ENCODE measurements at places on chromosomes 3 and 15.

DNA sequence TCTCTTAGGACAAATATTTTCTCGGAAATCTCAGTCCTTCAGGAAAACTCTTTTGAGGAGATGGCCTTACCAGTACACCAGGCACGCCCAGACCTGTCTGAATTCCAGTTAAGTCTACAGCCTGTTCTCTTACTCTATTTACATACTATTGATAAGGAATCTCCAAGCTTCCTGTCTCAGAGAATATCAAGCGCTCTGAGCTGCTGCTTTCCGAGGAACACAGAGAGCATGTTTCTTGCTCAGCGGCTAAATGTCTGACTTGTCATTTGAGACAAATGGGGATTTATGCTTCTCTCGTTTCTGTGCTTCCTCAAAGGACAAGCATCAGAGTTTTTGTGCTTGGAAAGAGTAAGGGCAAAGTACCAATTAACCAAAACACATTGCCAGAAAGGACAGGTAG is 112.4 kb upstream of the CCDC54 start:
- no peak for DNase-seq

GRCh38 chr3:126393563-126393962 is 1.1 kb upstream of the CFAP100 start:
- DNase-seq: no peak

GRCh38 chr3:13257666-13258065 is 162.5 kb downstream of the NUP210 start:
- DNase-seq: no peak

DNA sequence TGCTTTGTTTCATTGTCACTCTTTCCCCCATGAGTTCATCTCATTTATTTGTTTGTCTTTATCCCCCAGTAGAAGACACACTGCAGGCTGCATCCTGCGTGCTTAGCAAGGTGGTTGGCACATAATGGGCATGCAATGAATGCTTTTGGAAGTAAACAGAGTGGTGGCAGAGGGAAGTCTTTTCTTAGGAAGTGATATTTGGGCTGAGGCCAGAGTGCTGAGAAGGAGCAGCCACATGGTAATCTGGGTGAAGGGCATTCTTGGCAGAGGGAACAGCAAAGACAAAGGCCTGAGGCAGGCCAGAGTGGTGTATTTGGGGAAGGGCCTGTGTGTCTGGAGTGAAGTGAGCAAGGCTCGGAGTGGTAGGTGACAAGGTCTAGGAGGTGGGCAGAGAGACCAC is 17.7 kb upstream of the ADAMTS7 start:
- no peak for DNase-seq

GRCh38 chr15:41494190-41494921 is 682 bp downstream of the ITPKA start:
- no peak for DNase-seq

- no peak for DNase-seq
These were observed 546.8 kb downstream of the TBL1XR1 start for GRCh38 chr3:176650478-176650877.

- no peak for DNase-seq
These were observed 13.7 kb upstream of the LIPC start for GRCh38 chr15:58418135-58418534.

GRCh38 chr15:80485370-80486164 is 81.4 kb downstream of the ARNT2 start:
- no peak for DNase-seq

DNA sequence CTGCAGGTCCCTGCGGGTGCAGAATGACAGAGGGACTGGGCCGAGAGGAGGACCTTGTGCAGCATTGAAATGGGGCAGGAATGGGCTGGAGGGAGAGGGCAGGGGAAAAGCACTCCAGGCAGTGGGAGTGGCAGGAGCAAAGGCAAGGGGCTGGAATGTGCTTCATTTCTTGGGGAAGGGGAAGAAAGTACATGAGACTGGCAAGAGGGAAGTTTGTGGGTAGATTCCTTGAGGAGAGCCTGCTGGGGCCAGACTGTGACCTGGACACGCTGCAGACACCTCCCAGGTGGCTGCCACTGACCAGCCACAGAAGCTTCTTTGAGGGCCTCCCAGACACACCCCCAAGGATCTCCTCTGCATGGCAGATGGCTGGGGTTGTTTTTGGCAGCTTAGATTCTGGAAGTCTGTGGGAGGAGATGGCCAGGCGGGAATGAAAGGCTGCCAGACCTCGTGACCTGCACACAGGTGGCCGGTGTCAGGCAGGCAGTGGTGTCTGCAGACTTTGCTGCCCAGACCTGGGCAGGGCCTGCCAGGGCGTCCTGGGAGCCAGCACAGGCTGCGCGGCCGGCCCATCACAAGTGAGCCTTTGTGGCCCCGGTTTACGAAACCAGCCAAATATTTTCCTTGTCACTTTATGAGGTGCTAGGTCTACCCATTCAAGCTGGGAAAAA is 53.1 kb downstream of the SPSB4 start:
- DNase-seq: no peak

- no peak for DNase-seq
These were observed 28.2 kb downstream of the CHD2 start for GRCh38 chr15:92928225-92928750.

DNA sequence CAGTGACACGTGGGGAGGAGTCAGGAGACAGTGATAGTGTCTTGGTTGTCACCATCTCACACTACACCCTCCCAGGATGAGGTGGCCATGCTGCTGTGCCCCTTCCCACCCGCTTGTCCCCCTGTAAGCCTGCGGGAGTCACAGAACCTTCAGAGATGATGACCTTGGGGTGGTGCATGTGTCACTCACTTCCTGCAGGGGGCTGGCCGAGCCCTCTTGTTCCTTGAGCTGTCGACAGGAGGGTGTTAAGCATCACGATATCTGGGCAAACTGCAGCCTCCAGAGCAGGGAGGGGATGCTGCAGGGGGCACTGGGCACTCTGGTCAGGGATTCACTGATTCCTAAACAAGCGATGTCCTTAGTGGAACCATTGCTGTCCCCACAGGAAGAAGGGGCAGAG is 27.7 kb downstream of the FAH start:
- no peak for DNase-seq

GRCh38 chr3:50687127-50687751 is 12.5 kb downstream of the DOCK3 start:
- DNase-seq: no peak

DNA sequence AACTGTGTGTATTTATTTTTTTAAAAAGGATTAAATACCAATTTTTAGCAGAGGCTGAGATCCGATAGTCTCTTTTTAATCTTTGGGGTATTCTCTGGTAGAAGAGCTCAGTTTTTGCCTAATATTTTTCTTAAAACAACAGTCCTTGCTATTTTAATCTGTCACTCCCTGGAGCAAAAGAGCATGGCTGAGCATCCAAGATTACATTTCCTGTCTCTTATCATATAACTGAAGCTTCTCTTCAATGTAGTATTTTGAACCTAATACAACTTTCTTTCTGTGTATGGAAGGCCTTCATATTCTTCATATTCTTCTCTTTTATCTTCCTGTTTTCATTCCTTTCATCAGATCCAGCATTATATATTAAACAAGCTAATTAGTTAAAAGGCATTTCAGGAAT is 293.7 kb downstream of the NSUN3 start:
- no peak for DNase-seq

GRCh38 chr3:157263027-157263426 is 103.1 kb upstream of the CCNL1 start:
- no peak for DNase-seq

DNA sequence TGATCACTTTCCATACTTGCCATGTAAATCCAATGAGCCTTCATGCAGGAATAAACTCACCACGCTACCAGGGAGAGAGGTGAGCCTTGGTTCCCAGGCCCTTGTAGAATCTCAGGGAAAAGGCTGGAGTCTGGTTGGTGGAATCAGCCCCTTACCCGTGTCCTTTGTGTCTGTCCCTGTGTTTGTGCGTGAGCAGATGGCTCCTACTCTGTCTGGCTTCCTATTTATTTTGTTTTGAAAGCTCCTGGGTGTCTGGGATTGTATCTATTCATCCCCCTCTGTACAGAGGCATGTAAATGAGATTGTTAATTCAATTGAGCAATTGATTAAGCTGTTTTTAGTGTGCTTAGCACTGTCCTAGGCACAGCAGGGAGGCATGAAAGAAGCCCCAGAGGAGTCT is 278.1 kb downstream of the THSD4 start:
- no peak for DNase-seq

DNA sequence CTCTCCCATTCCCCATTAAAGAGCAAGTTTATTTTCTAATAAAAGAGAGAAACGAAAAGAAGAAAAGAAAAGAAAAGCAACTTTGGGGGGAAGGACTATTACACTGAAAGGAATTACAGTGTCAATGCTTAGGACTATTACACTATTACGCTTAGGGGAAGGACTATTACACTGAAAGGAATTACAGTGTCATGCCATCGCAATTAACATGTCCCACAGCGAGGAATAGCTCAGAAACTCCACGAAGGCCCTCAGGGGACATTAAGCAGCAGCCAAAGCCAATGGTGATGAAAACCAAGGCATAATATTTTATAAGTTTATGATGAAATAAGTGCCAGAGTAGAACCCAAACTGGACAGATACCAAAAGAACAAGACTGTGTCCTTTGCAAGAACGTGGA is 22.1 kb upstream of the DET1 start:
- DNase-seq: no peak

DNA sequence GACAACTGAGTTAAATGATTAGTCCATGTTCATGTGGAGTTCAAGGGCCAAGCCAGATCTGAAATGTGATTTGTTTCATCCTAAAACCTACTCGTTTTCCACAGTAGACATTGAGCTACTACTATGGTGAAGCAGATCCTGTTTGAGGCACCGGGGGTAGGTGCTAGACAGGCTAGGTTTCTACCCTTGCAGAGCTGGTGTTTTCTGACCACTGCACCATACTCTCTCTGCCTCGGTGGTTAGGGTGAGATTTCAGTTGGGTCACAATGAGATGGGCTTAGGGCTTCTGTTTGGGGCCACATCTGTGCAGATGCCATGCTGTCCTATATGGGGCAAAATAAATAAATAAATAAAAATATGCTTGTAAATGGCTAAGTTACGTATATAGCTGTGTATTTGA is 99.3 kb downstream of the OXNAD1 start:
- no peak for DNase-seq

DNA sequence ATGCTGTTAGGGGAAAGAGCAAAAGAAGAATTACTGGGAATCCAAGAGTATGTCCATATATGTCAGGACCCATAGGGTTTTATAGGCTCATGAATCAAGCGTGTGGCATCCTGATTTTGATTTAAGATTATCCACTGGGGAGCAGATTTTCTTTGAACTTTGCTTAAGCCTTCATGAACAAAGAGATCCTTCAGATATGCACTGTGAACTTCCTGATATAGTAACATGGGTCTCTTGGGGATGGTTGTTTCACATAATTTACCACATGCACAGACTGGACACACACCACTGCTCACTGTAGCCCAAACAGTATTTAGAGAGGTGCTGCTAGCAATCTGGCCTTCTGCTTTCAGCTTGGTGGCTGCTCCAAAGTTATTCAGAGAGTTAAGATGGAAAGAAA is 200.9 kb upstream of the ZPLD1 start:
- DNase-seq: no peak

DNA sequence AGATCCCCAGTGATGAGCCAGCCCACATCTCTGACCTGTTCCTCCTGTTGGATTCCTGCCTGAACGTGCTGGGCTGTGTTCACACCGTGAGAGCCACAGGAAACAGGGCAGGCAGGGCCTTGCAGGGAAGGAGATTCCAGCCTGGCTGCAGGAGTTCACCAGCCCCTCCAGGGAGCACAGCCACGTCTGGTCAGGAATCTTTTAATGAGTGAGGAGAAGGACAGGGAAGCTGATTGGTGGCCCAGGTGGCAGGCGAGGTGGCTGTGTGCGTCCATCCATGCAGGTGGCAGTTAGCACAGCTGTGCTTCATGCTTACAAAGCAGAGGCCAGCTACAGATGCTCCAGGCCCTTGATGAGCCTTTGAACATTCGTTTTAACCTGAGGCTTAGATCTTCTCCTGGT is 10.5 kb downstream of the LRRK1 start:
- no peak for DNase-seq

- DNase-seq: no peak
These were observed 272.2 kb upstream of the NR2F2 start for GRCh38 chr15:96058103-96058851.

GRCh38 chr3:33046521-33046920 is 50.4 kb downstream of the GLB1 start:
- DNase-seq: no peak

DNA sequence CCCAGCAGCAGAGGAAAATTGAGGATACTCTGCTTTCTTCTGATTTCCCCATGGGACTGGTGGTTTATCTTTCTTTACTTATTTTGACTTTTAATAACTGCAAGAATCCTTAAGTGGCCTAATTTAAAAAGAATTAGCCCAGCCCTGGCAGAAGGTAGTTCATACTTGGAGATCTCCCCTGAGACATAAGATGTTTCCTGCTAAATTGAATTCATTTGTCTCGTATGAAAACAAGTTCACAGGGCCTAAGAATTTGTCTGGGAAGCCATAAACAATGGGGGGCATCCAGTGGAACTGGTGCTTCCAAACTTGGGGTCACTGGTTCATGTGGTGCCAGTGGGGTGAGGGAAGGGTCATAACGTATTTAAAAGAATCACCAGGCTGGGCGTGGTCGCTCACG is 283.1 kb upstream of the RASGRP1 start:
- DNase-seq: no peak

- DNase-seq: no peak
These were observed 1.4 kb upstream of the RFTN1 start for GRCh38 chr3:16514755-16515353.

DNA sequence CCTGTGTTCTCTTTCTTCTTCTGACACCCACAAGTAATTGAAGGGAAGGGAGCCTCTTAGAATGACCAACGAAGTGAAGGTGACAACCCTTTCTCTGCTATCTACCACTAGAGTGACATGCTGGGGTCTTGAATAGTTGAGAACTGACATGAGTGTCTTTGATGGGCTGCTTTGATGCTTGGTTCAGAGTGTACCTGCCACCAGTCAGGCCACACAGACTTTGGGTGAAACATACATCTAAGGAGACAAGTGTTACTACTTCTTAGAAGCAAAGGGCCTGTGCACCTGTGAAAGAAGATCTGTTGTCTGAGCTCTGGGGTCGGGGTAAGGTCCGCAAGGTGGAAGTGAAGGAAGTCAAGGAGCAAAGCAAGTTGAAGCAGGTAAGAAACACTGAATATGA is 1040.7 kb upstream of the CFAP20DC start:
- no peak for DNase-seq

- DNase-seq: no peak
These were observed 34.3 kb upstream of the ANPEP start for GRCh38 chr15:89848970-89849292.

DNA sequence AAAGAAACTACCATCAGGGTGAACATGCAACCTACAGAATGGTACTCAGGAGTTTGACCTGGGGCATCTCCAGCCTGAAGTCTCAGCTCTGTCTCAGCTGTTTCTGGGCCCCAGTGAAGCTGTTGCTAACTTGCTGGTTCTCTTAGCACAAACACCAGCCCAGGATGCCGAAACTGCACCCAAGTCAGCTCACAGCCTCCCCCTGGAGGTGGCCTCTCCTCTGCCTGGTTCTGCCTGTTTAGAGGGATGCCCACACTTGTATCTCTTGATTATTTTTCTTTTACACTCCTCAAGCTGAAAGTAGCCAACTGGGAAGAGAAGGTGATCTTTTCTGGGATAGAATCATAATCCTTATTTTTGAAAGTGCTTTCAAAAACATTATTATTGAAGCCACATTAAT is 289.0 kb upstream of the RASGRP1 start:
- no peak for DNase-seq
